ENCODE measurements at places on chromosomes 7 and 10.

GRCh38 chr10:131311661-131312477 is at the start of gene TCERG1L:
Gene TCERG1L, minus strand, starts transcription at chr10:131311721. Its CDS starts 86 bp downstream, at chr10:131311635.
- DNase-seq = no peak

DNA sequence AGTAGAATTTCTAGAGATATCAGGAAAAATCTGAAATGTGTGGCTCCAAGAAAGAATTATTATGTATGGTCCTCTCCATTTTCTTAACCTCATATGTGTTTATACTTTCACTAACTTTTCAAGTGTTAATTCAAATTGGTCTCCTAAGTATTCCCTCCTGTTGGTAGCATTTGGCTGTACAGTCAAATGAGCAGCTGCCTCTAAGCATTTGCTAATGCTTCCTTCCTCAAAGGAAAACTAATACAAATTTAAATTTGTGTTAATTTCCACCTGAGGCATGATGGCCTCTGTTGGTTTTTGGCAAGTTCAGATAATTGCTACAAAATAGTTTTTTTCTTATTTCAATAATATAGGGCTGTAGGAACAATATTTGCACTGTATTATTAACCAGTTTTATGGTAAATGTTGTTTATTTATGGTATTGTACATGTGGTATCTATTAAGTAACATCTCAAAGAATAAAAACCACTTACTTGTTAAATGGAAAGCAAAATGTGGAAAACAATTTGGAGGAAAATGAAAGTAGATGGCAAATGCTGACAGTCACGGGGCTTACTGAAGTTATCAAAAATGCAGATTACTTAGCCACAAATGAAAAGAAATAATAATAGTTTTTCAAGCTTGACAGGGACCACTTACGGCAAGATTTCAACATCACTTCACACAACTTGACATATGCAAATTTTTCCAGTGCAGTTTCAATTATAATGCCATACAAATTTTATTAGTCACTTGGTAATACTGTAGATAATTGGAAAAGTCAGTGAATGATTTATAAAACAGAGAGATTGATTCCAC is 299.3 kb upstream of the MEOX2 start:
- no peak for DNase-seq

DNA sequence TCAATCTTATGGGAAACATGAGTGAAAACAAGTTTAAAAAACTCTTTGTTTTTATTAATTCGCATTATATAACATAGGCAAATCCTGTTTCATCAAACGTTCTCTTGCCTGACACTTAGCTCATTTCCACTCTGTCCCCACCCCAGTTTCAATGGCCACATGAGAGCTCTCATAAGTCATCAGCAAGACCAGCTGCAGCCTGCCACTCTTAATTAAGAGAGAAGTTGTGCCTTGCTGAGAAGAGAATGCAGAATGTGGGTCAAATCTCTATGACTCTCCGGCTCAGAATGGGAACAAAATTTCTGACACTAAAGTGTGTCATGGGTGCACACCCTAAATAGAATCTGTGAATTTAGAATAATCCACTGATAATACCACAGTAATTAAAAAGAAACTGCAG is 39.6 kb downstream of the ASAH2 start:
- no peak for DNase-seq

- no peak for DNase-seq
Measured at GRCh38 chr10:110642204-110643034, 1.7 kb upstream of the RBM20 start.

DNA sequence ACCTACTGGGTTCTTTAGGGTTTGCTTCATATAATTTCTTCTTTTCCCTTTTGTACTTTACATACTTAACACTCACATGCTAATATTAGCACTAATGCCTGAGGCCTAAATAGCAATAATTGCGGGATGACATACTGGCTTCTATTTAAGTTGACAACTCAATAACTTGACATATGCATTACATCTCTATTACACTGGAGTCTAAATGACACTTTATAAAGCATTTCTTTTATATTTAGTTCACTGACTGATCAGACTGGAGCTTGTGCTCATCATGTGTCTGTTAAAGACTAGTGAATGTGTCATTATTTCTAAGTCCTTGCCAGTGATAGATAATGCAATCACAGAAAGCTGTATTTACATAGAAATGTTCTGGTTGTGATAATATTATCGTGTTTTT is 472.1 kb upstream of the SEMA3A start:
- DNase-seq = no peak

- no peak for DNase-seq
Measured at GRCh38 chr7:69994218-69994617, 395.9 kb downstream of the AUTS2 start.

- no peak for DNase-seq
Measured at GRCh38 chr7:27200761-27201579, 1.1 kb upstream of the HOXA13 start.

Data from T-helper 2 cell treated with Interferon-gamma antibody and Interleukin-4, amounts not matched to agents 5 μg/mL and 100 μg/mL, for 36 hours (primary cell).